ENCODE measurements at places on chromosomes 11 and 22.

- no peak for DNase-seq
Observed at GRCh38 chr11:69180726-69181125, 25.0 kb downstream of the SMIM38 start.

DNA sequence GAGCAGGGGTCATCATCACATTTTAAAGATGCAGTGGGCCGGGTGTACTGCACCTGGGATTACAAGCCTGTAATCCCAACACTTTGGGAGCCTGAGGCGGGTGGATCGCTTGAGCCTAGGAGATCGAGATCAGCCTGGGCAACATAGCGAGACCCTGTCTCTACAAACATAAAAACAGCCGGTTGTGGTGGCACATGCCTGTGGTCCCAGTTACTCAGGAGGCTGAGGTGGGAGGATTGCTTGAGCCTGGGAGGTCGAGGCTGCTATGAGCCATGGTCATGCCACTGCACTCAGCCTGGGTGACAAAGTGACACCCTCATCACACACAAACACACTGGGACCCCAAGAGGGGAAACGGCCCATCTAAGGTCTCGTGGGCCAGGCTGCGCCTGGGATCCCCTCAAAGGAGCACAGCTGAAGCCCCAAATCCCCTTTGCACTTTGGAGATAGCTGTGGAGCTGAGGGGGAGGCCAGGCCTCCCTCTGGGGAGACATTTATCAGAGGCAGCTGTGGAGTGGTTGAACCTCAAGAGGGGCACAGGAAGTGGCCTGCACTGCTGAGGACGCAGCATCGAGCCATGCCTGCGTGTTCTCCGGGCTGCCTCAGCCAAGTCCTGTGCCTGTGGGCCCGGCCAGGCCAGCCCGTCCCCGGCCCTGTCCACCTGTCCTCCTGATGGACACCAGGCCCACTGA, 27.5 kb downstream of the OSBPL5 start:
- DNase-seq = no peak

DNA sequence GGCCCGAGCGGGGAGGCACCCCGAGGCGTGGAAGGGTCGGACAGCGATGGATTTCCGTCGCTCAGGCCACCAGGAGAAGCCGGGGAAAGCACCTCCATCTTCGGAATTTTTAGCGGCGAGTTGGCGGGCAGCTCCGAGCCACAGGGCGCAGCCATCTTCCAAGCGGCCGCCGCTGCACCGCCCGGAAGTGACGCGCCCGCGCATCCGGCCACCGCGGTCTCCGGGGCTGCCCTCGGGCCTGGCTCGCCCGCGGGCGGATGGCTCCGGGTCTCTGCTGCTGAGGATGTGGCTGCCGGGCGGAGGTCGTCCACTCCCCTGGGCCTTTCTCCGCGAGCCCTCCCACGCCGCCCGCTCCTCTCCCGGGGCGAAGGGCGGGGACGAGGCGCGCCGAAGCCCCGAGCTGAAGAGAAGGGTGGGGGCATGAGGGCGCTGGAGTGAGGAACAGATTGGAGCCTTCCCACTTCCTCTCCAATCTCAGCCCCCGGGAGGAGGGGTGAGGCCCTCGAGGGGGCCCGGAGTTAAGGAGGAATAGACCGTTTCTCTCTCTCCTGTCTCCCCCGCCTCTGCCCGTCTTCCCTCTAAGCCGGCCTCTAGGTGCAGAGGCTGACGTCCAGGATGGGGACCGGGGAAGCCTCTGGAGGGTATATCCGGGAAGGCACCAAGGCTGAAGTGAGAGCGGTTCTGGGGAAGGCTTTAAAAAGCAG, at the start of gene MSANTD2:
Gene MSANTD2 (minus strand): TSS at position 181 of the 704 bp plus-strand sequence. CDS start 26 bp downstream, at position 155.
- DNase-seq = peak; percentile 78

DNA sequence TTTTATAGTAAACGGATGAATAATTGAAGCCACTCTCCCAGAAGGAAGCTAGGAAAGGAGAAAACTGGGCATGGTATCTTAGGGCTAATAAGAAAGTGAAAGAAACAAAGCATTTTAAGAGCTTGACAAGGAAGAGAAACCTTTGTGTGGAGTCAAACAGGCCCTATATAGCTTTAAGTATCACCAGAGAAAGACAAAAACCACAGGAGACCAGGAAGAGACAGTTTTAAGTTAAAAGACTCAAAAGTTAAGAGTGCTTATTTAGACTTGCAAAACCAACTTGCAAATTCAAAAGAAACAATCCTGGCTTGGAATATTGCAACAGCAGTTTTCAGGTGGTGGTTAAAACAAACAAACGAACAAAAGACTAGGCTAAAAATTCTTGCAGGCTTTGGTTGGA, 3.4 kb downstream of the PAK1 start:
- DNase-seq = no peak

DNA sequence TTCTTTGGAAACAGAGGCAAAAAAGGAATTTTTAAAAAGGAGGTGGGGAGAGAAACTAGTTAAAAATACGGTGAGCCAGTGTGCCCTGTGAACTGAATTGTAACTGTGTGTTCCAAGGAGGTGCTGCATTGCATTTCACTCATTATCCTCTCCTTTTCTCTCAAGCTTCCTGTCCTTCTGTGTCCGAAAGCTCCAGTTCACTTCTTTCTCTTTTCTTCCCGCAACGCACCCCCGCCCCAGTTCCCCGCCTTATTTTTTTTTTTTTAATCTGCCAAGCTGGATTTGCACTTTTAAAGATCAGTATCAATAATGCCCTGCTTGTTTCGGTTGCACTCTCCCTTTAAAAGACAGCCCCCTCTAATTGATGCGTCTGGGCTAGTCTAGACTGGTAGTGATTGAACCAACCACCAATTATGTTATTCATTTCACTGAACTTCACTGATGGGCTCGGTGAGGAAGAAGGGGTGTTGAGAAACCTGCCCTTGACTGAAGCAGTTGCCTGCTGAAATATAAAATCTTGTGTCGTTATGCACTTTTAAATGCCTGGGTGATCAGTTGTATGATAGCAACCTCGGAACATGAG, 18.5 kb downstream of the BLID start:
- DNase-seq = no peak

DNA sequence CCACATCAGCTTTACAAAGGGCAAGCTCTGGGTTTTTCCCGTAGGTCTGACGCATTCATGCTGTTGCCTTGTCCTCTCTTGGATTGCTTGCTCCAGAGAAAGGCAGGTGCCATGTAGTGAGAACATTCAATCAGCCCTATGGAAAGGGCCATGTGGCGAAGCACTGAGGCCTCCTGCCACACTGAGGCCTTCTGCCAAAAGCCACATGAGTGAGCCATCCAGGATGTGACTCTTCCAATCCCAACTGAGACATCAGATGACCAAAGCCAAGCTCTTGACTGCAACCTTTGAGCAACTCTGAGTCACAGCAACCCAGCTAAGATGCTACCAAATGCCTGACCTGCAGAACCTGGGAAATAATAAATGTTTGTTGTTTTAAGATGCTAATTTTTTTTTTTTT, 9.0 kb upstream of the PANX3 start:
- no peak for DNase-seq

DNA sequence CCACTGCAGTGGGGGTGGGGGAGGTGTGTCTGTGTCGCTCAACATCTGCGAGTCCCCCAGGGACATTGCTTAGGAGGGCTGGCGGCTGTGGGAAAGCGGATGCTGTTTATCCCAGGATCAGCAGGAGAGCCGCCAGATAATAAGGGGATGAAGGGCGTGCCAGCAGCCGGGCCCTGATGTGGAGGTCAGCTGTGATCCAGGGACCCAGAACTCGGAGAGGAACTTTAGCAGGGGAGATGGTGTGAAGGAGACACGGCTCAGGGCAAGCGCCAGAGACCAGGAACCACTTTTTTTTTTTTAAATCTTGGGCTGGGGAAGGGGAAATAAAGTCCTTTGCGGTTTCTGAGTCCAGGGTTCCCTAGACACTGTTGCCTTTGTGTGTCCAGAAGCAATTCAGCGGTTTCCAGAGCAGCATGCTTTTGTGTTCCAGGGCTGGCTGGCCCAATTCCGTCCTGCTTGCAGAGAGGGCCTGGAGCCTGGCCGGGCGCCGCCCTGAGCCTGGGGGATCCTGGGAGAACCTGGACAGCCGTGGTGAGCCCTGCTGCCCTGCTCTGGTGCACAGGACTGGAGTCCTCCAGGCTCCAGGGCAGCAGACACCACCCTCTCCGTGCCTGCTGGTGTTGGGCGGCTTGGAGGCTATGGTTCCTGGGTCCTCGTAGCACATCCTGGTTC, at the start of gene GRAMD4:
Gene GRAMD4 (plus strand): TSS at position 557 of the 672 bp plus-strand sequence. CDS start 6,414 bp downstream, outside the sequence.
- DNase-seq = no peak

DNA sequence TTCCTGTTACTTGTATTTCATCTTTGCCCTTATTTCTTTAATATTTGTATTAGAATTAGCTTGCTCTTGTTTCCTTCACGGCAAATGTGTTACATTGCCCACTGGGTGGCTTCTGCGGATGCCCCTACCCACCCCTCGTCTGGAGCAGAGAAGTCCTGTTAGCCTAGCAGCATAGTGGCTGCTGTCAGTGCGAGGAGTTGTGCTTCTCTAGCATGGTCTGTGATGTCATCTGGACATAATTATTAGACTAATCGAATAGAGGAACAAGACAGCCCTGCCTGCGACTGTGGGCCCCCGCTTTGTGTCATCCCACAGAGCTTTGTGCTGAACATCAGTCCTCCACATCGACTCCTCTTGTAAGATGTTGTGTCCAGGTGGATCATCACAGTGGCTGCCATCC, 74.5 kb downstream of the PPP6R3 start:
- DNase-seq = no peak

GRCh38 chr11:76321340-76321739, 59.6 kb downstream of the THAP12 start:
- DNase-seq = no peak

GRCh38 chr22:47452184-47452583, 689.7 kb downstream of the TBC1D22A start:
- no peak for DNase-seq

- DNase-seq = peak; percentile 40
Observed at GRCh38 chr22:38706101-38706900, 557 bp downstream of the GTPBP1 start.

- DNase-seq = no peak
Observed at GRCh38 chr22:17269607-17270261, 50.5 kb upstream of the ADA2 start.

- peak; percentile 65 for DNase-seq
Observed at GRCh38 chr11:123407130-123407995, 22.7 kb upstream of the GRAMD1B start.

DNA sequence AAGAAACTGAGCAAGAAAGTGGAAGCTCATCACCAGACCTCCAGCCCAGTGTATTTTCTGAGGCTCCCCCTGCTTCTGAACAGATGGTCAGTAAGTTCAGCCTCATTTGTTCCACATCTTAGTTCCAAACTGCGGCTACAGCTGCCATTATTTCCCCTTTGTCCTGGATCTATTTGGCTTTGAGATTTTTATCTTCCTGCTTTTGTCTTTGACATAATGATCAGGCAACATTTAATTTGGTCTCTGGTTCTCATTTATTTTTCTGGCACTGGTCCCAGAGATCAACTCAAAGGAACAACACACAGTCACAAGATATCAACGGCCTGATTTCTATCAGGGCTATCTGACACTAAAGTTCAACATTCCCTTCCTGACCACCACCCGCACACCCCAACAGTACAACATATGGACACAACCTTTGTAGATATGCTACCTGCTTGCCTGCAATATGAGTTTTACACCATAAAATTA, 137.5 kb downstream of the FAM76B start:
- DNase-seq = no peak

DNA sequence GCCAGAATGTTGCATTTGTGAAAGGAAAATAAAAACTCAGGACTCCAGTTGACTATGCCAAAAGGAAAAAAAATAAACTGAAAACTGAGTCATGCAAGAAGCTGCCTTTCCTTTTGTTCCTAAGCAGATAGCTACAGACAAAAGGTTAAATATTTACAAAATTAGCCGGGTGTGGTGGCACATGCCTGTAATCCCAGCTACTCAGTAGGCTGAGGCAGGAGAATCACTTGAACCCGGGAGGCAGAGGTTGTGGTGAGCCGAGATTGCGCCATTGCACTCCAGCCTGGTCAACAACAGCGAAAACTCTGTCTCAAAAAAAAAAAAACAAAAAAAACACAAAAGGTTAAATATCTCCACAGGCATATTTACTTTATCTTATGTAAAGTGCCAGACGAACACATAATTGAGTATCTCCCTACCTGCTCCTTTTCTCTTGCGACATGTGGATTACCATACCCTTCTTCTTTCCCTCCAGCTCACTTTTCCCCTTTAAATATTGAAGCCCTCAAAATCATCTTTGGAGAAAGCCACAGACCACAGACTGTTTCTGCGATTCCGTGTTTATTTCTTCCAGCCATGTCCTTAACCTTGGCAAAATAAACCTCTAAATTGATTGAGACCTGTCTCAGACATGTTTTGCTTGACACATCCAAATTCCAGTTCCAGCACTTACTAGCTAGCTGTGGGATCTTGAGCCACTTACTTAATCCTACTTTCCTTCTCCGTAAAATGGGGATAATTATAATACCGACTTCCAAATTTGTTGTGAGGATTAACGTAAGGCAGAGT, 2.3 kb upstream of the SMPD1 start:
- no peak for DNase-seq

DNA sequence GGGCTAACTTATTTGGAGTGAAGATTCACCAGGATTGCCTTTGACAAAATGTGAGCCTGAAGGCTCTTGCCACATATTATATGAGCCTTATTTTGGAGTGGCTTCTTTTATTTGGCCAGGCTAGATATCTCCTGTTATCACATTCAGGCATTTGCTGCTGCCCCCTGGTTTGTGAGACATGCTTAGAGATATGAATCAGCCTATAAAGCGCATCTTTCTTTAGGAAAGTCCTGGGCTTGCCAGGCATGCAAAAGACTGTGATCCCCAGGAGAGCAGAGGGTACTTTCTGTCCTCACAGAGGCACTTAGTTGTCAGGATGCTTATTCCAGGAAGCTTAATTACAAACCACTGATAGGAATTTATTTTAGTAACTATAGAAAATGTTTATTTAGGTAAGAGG, 333.3 kb downstream of the FAT3 start:
- DNase-seq = no peak

GRCh38 chr11:84564180-84564866, 1062.8 kb downstream of the DLG2 start:
- DNase-seq = peak; percentile 6

GRCh38 chr11:122138744-122139594, 23.0 kb upstream of the BLID start:
- no peak for DNase-seq

GRCh38 chr11:133984828-133985227, 28.1 kb upstream of the IGSF9B start:
- no peak for DNase-seq

Data from stimulated activated CD4-positive, alpha-beta T cell treated with anti-CD3 and anti-CD28 coated beads, Interleukin-4, amount 100 ng/mL, for 24 hours (primary cell).